Posterior cingulate gyrus (tissue), 11 donors: ENCODE measurements at places on chromosomes 6 and 20.

DNA sequence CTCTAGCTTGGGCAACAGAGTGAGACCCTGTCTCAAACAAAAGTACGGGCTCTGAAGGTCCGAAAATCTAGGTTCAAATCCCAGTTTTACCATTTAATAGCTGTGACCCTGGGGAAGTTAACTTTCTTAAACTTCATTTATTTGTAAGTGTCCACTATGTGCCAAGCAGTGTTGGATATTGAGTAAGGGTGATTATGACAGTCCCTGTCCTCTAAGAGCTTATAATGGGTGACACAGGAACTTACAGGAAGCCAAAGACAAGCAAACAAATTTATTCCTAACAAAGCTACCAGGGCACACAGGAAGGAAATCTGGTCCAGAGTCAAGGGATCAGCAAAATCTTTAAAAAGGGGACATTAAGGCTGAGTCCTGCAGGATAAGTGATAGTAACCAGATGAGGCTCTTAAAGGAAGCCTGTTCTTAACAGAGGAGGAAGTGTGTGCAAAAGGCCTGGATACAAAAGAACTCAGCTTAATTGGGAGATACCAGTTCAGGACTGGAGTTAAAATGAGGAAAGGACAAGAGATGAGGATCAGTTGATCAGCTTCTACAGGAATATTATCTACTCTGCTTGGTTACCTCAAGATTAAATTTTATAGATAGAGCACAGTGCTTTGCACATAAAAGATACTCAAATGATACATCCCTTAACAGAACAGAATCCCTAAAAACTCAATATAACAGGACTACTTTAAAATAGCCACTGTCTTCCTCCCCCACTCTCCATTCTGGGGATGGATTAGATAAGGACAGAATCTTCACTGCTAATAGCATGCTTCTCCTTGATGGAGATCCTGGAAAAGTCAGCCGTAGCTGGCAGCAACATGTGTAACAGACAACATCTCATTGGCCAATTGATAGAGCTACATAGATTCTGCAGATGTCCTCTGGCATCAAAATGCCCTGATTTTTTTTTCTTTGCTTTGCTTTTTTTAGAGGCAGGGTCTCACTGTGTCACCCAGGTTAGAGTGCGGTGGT lies 6.1 kb downstream of the SNX3 start:
- DNase-seq: no peak

DNA sequence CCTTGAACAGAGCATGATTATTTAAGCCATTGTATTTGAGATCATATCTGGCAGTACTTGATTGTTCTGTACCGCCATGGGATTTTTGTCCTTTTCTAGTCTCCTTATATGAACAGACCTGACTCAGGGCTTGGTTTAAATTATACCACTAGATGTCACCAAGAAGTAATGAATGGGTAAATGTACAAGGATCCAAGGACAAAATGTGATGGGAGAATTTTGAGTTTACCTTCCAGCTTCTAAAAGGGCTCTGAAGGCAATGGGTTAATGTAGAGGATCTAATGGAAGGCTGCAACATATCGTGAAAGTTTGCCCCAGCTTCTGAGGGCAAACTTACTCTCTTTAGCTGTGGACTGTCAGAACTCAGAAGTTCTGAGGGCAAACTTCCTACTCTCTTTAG lies 12.0 kb downstream of the RNF8 start:
- no peak for DNase-seq

- no peak for DNase-seq
These were observed 26.5 kb downstream of the GLO1 start for GRCh38 chr6:38676236-38676973.

DNA sequence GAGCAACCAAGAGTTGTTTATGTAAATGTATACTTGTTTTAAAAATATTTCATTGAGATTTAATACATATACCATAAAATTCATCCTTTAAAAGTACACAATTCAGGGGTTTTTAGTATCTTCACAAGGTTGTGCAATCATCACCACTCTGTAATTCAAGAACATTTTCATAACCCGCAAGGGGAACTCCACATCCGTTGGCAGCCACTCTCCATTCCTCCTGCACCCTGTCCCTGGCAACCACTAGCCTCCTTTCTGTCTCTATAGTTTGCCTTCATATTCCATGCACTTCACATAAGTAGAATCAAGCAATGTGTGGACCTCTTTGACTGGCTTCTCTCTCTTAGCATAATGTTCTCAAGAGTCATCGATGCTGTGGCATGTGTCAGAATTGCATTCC lies 104.2 kb upstream of the PDE10A start:
- no peak for DNase-seq

- peak; percentile 37 for DNase-seq
These were observed 127.9 kb upstream of the NAA20 start for GRCh38 chr20:19889011-19889953.

GRCh38 chr6:111068109-111068865 lies 19.0 kb upstream of the SLC16A10 start:
- no peak for DNase-seq

DNA sequence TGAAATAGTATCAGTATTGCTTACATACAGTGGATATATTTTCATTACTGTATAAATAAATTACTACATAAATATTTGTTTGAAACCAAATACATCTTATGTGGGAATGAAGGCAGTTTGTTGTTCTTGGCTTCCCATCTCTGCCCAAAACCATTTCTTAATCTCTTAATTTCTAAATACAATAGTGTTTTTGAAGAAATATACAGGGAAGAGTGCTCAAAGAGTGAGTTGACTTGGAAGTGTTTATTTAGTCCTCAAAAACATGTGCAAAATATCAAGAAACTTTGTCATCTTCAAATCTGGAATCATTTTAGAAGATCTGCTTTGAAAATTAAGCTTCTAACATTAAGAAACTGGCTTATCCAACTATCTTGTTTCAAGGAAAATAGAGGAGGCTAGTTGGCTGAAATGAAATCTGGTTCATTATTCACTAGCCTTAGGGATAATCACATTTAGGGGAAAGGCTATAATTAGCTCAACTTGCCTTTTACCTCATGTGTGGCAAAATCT lies 259.8 kb upstream of the FLRT3 start:
- no peak for DNase-seq

GRCh38 chr6:26021350-26022131 lies 58.9 kb downstream of the TRIM38 start:
- peak; percentile 96 for DNase-seq

DNA sequence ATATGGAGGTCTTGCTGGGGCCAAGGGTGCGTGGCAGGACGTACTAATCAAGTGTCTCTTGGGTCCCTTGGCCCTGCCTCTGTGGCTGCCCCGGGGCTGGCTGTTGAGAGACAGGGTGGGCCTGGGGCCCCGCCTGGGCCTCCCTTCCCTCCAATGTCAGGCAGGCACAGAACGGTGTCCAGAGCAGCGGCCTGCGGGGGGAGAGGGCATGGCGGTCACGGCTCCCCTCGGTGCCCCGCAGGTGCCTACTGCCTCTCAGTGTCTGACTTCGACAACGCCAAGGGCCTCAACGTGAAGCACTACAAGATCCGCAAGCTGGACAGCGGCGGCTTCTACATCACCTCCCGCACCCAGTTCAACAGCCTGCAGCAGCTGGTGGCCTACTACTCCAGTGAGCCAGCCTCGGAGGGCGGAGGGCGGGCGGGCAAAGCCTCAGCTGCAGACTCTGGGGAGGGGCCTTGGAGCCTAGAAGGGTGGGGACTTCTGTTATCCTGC lies 50.0 kb downstream of the SRC start:
- DNase-seq: peak; percentile 80

DNA sequence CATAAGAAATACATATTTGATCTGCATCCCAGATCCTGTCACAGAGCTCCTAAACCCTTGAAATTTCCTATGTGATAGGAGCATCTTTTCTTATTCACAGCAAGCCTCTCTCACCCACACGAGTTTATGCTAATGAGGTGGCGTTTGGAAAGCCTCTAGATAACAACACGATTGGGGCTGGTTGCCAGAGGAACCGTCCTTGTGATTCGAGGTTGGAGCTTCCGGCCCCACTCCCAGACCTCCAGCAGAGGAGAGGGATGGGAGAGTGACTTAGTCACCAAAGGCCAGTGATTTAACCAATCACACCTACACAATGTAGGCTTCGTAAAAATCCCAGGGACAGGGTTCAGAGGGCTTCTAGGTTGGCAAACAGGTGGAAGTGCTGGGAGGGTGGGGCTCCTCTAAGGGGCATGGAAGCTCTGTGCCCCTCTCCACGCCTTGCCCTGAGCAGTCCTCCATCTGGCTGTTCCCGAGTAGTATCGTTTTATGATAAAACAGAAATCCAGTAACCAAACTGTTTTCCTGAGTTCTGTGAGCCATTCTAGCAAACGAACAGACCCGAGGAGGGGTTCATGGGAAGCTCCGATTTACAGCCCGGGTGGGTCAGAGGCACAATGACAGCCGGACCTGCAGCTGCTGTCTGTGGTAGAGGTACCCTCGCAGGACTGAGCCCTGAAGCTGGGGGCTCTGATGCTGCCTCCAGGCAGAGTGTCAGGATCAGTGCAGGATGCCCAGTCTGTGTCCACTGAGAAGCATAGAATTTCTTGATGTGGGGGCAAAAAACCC lies 238.1 kb upstream of the ARID1B start:
- DNase-seq: no peak

DNA sequence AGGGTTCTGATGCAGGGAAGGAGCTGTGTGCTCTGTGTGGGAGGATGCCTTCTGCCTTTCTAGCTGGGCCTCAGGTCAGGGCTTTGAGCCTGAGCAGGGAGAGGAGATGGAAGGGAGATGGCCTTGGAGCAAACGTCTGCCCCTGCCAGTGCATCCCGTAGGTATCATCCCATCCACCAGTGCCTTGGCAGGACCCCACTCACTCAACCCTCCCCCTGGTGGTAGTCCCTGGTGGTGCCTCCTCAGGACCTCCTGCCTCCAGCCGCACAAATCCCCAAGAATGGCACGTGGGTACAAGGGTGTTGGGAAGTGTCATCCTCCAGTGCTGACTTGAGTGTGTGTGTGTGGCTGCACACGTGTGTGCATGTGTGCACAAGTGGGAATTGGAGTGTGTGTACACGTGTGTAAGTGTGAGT lies 23.1 kb upstream of the MICB start:
- no peak for DNase-seq

DNA sequence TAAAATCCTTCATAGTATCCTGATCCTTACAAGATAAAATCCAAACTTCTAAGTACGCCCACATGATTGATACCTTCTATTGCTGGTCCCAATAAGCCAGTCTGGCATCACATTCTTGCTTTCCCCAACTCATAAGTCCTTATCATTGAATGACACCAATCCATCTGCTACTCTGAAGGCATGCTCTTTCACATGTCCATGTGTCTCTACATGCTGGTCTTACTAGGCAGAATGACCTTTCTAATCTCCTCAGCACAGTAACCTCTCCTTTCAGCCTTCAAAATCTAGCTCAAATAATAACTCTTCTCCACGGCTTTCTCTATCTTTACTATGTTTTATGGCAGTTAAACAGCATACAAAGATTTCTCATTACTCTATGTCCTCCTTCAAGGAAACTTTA lies 71.1 kb downstream of the ASCC3 start:
- DNase-seq: no peak

- DNase-seq: no peak
These were observed 95.7 kb downstream of the PAX1 start for GRCh38 chr20:21801193-21801592.

DNA sequence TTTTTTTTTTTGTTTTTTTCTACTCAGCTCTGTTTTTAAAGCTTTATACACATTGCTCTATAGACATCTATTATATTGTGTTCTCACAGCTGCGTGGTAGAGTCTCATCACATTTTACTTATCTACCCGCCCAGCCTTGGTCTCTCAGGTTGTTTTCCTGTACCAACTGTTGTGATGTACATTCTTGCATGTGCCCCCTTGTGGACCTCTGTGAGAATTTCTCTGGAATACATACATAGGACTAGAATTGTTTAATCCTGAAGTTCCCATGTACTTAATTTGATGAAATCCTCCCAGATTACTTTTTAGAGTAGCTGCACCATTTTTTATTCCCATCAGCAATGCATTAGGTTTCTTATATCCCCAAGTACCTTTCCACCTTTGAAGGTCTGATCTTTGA lies 40.4 kb upstream of the TINAG start:
- no peak for DNase-seq

DNA sequence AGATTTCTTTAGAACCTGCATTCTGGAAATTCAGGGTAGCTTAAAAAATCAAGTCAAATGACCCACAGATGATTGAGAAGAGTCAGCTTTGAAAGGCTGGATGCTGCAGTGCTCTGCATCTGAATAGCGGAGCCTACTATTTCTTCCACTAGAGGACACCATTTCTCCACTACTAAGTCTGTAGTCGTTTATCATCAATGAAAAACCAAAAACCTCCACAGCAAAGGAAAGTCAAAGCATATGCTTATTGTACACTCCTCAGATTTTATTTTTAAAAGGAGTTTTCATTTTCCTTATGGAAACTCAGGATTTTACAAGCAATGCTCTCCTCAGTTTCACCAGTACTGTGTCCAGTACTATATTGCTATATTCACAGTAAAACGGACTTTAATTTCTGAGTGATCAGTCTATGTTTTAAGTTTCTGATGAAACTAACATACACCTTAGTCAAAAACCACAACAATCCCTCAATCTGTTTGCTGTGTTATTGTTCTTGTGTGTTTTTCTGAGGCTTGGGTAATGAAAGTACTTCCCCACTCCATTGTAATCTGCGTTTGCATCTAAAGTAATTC lies 50.5 kb upstream of the ENPP5 start:
- no peak for DNase-seq

GRCh38 chr6:159716247-159717096 lies 10.8 kb upstream of the WTAP start:
- no peak for DNase-seq

- no peak for DNase-seq
These were observed 108.7 kb upstream of the TMEM170B start for GRCh38 chr6:11428895-11429294.

GRCh38 chr6:33641144-33641543 lies 20.0 kb downstream of the ITPR3 start:
- no peak for DNase-seq

DNA sequence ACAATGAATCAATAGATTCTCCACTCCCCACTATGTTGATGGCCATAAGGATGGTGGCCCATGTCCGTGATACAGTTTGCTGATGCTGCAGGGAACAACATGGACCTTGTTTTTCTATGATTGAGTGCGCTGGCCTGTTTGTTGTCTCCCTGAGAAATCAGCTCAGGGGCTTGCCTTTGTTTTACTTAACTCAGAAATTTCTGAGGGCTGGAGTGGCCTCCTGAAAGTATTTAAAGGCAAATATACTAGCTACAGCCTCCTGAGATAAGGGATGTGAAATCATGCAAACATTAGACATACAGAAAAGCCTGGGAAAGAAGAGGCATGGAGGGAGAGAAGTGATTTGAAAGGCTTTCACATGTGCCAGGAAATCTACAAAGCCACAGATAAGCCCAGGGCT lies 170.3 kb upstream of the FLRT3 start:
- no peak for DNase-seq

- no peak for DNase-seq
These were observed 174.0 kb upstream of the AFDN start for GRCh38 chr6:167652701-167653095.
